Stimulated activated CD4-positive, alpha-beta T cell treated with anti-CD3 and anti-CD28 coated beads, Interleukin-12 subunit alpha, Interleukin-12 subunit beta, amount 100 ng/mL, for 4 hours (primary cell): ENCODE measurements at places on chromosomes 6 and 20.

DNA sequence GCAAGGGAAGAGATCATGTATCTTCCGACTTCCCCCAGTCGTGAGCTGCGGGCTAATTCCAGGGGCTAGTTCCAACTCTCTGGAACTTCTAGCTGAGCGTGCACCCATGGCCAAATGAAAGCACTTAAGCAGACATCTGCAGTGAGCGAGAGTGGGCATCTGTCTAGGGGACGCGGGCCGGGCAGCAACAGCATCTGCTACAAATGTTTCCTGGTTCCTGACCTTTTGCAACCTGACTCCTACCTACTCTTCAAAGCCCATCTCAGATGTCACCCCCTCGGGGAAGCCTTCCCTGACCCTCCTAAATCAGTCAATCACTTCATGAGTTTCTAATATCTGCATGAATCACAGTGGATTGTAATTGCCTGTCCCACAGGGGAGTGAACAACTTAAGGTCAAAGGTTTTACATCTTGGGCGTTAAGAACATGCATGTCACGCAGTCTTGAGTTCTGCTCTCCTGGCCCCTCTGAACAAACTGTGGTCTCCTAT, 141.9 kb downstream of the CEBPB start:
- DNase-seq: no peak

- no peak for DNase-seq
Observed at GRCh38 chr20:50145566-50145965, 8.0 kb downstream of the PEDS1 start.

DNA sequence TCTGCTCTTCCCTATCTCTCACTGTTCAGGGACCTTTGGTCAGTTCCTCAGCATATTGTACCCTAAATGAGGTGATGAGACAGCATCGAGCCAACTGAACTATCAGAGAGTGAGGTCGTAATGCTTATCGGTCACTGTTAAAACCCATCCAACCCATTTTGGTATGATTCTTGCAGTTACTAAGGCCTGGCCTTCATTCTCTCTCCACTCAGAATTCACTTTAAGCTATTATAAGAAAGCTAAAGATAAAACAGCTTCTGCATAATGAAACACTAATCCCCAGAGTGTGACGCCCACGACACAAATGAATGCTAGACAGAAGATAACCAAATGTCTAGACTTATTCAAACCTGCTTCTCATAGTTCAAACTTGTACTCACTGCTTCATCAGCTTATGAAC, 175.8 kb downstream of the GMPR start:
- no peak for DNase-seq

GRCh38 chr6:110703010-110703905, 112.0 kb downstream of the CDK19 start:
- no peak for DNase-seq

- DNase-seq: no peak
Observed at GRCh38 chr20:54154439-54154838, 19.3 kb downstream of the CYP24A1 start.
